ENCODE measurements at places on chromosomes 5 and 9.
A peak's percentile ranks its signal among the peaks of the same experiment; 100 is the strongest.

DNA sequence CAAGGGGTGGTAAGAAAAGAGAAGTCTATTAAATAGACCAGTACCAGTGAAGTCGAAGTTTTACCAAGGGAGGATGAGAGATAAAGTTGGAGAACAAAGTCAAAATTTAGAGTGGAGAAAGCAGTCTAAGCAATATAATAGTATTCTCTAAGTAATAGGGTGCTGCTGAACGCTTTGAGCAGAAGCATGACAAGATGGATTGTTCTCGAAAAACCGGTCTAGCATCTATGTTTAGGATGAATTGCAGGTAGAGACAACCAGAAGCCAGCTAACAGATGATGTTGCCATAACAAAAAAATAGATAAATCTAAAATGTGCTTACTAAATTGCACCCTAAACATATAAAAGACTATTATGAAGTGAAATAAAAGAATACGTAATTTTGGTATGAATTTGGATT lies 237.0 kb downstream of the PRELID2 start:
- no peak for DNase-seq

GRCh38 chr5:124591583-124591982 lies 154.9 kb downstream of the ZNF608 start:
- no peak for DNase-seq

DNA sequence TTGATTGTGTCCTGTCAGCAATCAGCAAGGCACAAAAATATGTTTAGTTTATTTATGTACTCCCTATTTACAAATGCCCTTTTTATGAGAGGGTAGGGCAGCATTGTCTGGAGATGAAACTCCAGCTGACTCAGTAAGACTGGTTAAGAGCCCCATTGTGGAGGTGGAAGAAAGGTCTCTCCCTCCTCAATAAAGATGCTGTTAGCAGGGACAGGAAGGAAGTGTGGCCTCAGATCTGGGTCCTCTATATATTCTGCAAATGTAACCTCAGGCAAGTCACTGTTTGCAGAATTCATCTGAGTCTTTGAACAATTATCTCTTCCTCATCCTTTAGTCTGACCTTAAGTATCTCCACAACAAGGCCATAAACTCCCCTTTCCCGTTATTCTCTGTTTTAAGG lies 48.3 kb upstream of the TRAF1 start:
- no peak for DNase-seq

- DNase-seq = peak; percentile 13
Observed at GRCh38 chr5:157915638-157916037, 56.7 kb upstream of the CLINT1 start.

GRCh38 chr9:89482056-89482851 lies 15.7 kb downstream of the SEMA4D start:
- DNase-seq = no peak

DNA sequence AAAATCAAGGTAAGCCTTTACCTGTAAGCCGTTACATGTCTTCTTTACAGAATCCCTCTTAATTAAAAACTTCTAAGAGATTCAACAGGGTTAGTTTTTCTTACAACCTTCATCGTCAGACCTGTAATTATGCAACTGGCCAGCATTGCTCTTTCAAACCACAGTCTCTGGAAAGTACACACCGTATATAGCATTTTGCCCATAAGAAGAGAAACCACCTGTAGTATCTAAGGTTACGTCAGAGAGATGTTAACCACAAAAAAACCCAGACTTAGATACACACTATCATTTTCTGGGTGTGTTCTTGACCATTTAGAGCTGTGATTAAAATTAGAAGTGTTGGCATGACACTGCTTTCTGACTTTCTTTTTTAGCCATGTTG lies 140.0 kb downstream of the MUSK start:
- DNase-seq = no peak

Measured in LHCN-M2 (cell line).